ENCODE measurements at places on chromosomes 12 and 14.

- no peak for DNase-seq
Observed at GRCh38 chr12:54958048-54958658, 26.4 kb downstream of the TESPA1 start.

DNA sequence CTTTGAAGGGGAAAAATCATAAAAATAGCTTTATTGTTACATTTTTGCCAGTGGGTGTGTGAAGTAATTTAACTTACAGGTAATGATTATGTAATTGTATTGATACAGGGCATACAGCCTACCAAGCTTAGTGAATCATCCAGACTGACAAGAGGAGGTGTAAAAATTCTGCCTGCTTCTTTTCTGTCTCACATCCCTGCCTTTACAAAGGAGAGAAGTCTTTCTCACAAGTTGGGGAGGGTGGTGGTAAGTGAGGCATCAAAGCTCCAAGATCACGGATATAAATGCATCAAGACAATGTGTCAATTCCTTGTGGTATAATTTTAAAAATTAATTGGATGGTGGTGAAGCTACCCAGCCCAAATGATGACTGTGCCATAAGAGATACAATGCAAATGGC lies 39.0 kb upstream of the G2E3 start:
- DNase-seq, result no peak

- no peak for DNase-seq
Observed at GRCh38 chr12:10115311-10115710, 14.7 kb downstream of the CLEC7A start.

- no peak for DNase-seq
Observed at GRCh38 chr12:73529231-73529630, 1008.4 kb upstream of the ATXN7L3B start.

DNA sequence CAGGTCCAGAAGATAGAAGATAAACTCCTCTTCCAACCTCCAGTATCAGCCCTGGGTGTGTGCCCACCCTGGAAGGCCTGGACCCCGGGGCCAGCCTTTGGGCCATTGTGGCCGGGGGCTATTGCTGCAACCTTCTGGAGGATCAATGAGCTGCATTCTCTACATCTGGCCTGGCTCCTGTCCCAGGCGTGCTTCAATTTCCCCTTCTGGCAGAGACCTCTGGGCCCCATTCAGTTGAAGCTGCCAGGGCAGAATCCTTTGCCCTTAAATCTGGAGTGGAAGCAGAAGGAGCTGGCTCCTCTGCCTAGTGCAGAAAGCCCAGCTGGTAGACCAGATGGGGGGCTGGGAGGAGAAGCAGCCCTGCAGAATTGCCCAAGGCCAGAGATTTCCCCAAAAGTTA lies 10.0 kb downstream of the NYNRIN start:
- DNase-seq, result no peak

- no peak for DNase-seq
Observed at GRCh38 chr12:90842477-90842876, 112.5 kb downstream of the CCER1 start.

- no peak for DNase-seq
Observed at GRCh38 chr12:2959192-2959504, at the start of gene TEAD4. TSS of gene TEAD4 (plus strand) at chr12:2959397.

GRCh38 chr12:28383368-28383767 lies 193.1 kb downstream of the CCDC91 start:
- DNase-seq, result no peak

DNA sequence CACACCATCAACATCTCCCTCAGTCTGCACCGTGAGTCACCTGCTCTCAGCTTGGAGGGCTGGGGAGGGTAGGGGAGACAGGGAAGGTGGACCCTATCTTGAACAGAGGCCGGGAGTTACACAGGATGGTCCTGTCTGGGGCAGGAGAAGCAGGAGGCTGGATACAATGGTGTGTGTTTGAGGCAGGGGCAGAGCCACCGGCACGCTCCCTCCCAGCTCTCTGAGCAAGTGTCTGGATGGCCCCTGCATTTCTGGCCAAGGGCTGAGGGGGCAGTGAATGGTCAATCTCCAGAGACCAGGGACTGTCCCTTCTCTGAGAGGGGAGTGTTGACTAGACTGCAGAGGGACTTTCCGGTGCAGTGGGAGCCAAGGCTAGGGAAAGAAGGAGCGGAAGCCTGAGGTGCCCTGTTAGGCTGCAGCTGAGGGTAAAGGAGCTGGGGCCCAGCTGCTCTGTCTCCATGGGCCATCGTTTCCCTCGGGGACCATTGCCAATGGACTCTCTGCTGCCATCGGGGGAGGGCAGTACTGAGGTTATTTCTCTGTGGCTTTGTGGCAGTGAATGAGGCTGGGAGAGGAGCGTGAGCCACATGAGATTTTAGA lies 1.9 kb downstream of the LRP1-AS start:
- no peak for DNase-seq

GRCh38 chr12:72313806-72314205 lies 41.6 kb downstream of the TRHDE start:
- no peak for DNase-seq

DNA sequence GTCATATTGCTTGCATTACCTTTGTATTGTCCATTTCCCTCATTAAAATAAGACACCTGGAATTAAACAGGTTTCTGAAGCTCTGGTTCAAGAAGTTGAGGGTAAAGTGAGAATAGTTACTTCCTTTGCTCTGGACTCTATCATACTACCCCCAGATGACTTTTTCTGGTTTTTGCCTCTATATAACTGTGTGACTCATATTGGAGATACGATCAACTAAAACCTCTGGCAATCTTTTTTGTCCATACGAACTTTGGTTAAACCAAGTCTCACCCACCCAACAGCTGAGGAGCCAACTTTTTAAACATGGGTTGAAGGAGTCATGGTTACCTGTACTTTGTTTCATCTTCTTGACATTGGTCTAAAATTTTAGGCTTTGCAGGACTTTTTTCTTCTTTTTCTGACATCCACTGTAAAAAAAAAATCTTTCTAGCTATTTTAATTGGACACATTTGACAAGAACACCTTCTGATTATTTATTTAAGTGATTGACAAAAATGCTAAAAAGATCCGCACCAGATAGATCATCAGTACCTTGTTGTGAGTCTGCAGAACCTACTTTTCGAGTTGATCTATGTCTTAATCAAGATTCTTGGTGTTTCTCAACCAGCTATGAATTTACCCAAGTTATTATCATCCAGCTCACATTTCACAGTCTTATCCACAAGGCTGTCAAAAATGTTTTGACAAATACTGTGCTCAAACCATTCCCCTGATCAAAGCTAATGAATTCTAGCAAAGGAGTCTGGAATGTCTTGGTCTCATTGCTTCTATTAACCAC lies 166.0 kb downstream of the IPO8 start:
- no peak for DNase-seq

DNA sequence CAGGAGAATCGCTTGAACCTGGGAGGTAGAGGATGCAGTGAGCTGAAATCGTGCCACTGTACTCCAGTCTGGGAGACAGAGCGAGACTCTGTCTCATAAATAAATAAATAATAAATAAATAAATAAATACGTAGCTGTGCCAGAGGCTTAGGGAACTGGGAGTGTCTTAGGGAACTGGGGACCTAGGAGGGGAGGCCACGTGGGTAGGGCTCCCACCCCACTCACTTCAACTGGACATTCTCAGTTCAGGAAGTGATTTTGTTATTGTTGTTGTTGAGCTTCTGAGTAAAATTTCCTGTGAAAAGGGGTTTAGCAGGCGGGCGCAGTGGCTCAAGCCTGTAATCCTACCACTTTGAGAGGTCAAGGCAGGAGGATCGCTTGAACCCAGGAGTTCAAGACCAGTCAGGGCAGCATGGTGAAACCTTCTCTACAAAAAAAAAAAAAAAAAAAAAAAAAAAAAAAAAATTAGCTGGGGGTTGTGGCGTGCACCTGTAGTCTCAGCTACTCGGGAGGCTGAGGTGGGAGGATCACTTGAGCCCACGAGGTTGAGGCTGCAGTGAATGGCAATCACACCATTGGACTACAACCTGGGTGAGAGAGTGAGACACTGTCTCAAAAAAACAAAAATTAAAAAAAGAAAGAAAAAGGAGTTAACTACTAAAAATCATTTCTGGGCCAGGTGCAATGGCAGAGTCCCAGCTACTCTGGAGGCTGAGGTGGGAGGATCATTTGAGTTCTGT lies 19.0 kb upstream of the ANKRD9 start:
- DNase-seq, result no peak
